ENCODE measurements at places on chromosomes 7 and 10. TPM values are rescaled to one million over a fixed set of nuclear protein-coding genes. Genes with fewer than 3 reads are reported as not detected.

CACNA2D1 gene
- total RNA-seq: not detected

DNA sequence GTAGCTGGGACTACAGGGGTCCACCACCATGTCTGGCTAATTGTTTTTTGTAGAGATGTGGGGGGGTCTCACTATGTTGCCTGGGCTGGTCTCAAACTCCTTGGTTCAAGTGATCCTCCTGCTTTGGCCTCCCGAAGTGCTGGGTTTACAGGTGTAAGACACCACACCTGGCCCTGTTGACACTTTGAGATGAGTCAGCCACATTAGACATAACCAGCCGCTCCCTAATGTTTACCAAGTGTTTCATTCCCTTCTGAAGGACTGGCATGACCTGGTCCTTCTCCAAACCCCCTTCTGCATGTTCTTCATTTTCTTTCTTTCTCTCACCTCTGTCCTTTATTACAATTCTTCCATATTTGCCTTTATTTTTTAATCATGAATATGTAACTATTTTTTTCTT, 67.8 kb downstream of the TAF3 start:
- H3K4me1 ChIP-seq: peaks cover 3% of the 10 kb centered on the region
- H3K36me3 ChIP-seq: no peaks in the 10 kb centered on the region
- no peaks in the 10 kb centered on the region for H3K27me3 ChIP-seq
- no peak for DNase-seq
- H3K27ac ChIP-seq: no peak overlapping the region
- no peak overlapping the region for H3K4me3 ChIP-seq

DNA sequence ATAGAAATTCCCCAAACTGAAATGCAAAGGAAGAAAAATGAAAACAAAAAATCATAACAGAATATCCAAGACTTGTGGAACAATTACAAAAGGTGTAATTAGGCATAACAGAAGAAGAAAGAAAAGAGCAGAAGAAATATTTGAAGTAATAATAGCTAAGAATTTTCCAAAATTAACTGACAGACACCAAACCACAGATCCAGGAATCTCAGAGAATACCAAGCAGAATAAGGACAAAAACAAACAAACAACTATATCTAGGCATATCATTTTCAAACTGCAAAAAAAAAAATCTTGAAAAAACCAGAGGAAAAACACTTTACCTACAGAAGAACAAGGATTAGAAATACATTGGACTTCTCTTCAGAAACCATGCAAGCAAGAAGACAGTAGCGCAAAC, 25.5 kb downstream of the CFAP70 start:
- no peak for DNase-seq
- H3K4me3 ChIP-seq: no peak overlapping the region
- no peaks in the 10 kb centered on the region for H3K4me1 ChIP-seq
- H3K27ac ChIP-seq: no peak overlapping the region
- peaks cover 17% of the 10 kb centered on the region for H3K27me3 ChIP-seq

- peaks cover 43% of the 10 kb centered on the region for H3K27me3 ChIP-seq
- H3K36me3 ChIP-seq: no peaks in the 10 kb centered on the region
- H3K4me3 ChIP-seq: no peak overlapping the region
- no peak for DNase-seq
- no peak overlapping the region for H3K27ac ChIP-seq
These were observed 243.9 kb downstream of the SNX10 start for GRCh38 chr7:26535483-26536007.

GRCh38 chr10:6030217-6030616, 31.9 kb downstream of the IL2RA start:
- no peak for DNase-seq
- H3K4me1 ChIP-seq: peaks cover 46% of the 10 kb centered on the region
- H3K36me3 ChIP-seq: peaks cover 79% of the 10 kb centered on the region
- no peaks in the 10 kb centered on the region for H3K27me3 ChIP-seq
- H3K4me3 ChIP-seq: no peak overlapping the region

BMI1 gene
- 26.2 TPM for total RNA-seq

SEMA3E gene
- not detected for total RNA-seq

DNA sequence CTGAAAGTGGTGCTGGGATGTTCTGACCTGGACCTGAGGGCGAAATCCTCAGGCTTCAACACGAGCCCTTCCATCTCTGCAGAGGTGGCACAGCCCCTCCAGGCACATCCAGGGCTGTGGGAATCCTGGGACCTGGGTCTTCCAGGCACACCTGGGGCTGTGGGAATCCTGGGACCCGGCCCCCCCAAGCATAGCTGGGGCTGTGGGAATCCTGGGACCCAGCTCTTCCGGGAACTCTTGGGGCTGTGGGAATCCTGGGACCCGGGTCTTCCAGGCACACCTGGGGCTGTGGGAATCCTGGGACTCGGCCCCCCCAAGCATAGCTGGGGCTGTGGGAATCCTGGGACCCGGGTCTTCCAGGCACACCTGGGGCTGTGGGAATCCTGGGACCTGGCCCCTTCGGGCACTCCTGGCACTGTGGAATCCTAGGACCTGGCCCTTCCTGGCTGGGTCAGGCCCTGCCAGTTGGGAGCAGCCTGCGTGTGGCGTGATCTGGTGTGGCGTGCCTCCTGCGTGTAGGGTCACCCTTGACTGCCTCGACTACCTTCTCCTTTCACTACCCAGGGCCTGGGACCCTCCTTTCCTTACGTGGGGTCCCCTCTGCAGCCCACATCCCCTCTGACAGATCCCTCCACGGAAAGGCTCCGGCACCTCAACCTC, 124.0 kb downstream of the WDR37 start:
- H3K4me3 ChIP-seq: no peak overlapping the region
- H3K4me1 ChIP-seq: no peaks in the 10 kb centered on the region
- H3K27me3 ChIP-seq: no peaks in the 10 kb centered on the region
- no peak overlapping the region for H3K27ac ChIP-seq
